Activated naive CD4-positive, alpha-beta T cell treated with anti-CD3 and anti-CD28 coated beads, Interleukin-2, amount 10 ng/mL, durations not matched to agents 7 days and 5 days (primary cell): ENCODE measurements at places on chromosomes 7 and 10.

- no peak for DNase-seq
- H3K4me1 ChIP-seq = peaks cover 8% of the 10 kb centered on the region
- H3K27ac ChIP-seq = no peak overlapping the region
- H3K4me3 ChIP-seq = no peak overlapping the region
- no peaks in the 10 kb centered on the region for H3K27me3 ChIP-seq
These were observed 6.6 kb downstream of the BBIP1 start for GRCh38 chr10:110912374-110912773.

DNA sequence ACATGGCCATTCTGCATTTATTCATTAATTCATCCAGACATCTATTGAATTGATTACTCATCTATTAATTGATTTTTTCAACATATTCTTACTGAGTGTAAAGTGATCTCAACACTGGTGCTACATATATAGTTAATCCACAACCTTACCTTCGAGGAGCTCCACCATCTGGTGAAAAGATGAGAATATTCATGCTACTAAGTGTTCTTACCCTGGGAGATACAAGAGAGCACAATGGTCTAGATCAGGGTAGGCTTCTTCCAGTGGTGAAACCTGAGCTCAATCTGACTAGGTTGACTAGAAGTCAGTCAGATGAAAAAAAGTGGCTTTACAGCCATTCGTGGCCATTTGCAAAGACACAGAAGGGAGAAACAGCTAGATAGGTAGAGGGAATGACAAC is 507.4 kb downstream of the ANKRD7 start:
- H3K27ac ChIP-seq = no peak overlapping the region
- H3K4me3 ChIP-seq = no peak overlapping the region
- H3K27me3 ChIP-seq = no peaks in the 10 kb centered on the region
- H3K36me3 ChIP-seq = no peaks in the 10 kb centered on the region

DNA sequence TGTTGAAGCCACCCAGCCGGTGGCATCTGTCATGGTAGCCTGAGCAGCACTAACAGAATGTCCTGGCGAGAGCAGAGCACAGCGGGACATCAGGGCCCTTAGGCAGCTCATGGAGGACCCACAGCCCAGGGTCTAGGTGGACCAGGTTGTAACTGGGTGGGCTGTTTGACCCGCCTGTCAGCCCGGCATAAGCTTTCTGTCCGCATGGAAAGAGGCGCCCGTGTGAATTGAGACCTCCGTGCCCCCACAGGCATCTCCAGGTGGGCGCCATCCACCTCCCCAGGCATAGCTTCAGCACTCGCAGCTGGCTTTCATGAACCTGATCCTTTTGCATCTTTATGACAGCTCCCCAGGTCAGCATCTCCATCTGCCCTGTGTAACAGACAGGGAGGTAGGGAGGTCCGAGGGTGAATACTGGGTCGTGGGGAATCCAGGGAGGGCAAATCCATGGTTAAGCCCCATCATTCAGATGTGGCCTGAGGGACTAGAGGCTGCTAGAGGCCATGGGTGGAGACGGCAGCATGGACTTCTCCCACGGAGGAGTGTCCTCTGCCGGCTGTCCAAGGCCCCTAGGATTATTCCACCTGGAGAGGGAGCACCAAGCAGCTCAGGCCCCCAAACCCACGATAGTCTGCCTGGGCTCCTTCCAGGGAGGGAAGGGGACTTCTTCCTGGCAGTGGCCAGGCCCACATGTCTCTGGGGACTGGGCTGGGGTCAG is 371.6 kb upstream of the MKI67 start:
- no peaks in the 10 kb centered on the region for H3K36me3 ChIP-seq
- no peaks in the 10 kb centered on the region for H3K27me3 ChIP-seq
- H3K27ac ChIP-seq = no peak overlapping the region
- no peaks in the 10 kb centered on the region for H3K4me1 ChIP-seq
- H3K4me3 ChIP-seq = no peak overlapping the region
- no peak for DNase-seq

DNA sequence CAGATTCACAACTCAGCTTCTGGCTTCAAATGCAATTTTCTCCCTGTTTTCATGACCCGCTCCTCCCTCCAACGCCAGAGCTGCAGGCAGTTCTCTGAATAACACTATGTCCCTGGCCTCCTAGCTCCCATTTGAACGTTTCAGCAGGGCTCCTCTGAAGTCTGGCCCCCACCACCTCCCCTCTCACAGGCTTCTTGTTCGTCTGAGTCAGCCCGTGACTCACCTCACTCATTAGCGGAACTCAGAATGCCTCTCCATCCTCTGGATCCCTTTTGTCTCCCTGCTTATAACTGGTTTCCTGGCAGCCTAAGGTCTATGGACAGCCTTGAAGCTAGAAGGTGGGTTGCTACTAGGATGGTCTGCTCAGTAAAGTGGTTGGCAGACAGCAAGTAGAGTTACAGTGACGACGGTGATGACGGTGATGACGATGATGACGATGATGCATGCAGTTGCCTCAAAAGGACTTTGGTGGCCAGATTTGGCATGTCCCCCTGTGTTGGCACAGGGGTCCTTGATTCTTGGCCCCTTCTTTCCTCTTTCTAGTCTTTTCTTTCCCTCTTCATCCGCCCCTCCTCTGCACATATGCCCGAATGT is 83.3 kb upstream of the MKLN1 start:
- peaks cover 8% of the 10 kb centered on the region for H3K27me3 ChIP-seq
- no peak overlapping the region for H3K4me3 ChIP-seq
- H3K36me3 ChIP-seq = no peaks in the 10 kb centered on the region

DNA sequence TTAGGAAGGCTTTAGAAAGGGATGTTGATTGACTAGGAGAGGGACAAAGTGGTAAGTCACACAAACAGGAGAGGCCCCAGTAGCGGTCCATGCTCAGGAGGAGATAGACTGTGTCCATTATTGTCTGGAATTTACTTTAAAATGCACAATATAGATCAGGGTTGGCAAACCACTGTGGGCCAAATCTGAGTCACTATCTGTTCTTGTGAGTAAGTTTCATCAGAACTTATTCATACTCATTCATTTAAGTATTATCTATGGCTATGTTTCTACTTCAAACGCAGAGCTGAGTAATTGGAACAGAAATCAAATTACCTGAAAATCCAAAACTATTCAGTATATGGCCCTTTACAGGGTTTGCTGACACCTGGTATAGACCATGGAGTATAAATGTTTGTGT is 166.5 kb downstream of the COL28A1 start:
- H3K27me3 ChIP-seq = no peaks in the 10 kb centered on the region
- DNase-seq = no peak
- no peak overlapping the region for H3K4me3 ChIP-seq

DNA sequence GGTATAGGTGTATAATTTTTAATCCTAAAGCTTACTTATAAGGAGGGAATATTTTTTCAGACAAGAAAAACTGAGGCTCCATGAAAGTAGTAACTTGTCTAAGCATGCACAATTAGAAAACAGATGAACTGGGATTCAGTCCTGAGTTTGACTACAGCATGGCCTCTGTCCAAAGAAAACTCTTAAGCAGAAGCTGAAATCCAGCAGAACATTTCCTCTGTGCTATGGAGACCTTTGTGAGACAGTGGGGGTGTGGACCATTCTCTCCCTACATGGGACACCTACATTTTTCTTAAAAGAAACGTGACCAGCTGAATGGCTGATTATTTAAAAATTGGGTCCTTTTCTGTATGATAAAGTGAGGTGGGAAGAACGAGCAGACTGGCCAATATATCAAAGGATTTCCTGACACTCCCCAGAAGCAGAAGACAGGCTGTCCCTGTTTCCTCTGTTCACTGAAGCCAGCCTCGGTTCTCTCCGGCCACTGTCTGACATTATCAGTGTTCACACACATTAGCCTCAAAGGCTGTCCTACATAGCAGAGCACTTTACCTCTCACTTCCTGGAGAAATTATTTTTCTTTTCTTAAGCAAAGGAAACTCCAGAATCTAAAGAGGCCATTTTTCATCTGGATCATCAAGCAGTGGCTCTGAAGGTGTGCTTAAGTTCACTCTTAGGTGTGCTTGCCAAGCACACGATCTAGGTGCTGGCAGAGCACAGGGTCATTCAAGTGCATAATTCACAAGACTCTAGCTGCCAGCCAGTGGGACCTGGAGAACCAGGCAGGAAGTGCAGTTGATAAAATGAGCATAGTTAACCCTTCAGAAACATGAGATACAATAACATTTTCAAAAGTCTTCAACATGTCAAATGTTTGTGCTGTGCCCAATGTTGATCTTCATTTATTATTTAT is 40.4 kb upstream of the KIAA1217 start:
- no peaks in the 10 kb centered on the region for H3K27me3 ChIP-seq
- H3K27ac ChIP-seq = no peak overlapping the region
- no peak overlapping the region for H3K4me3 ChIP-seq

- DNase-seq = no peak
- H3K27me3 ChIP-seq = no peaks in the 10 kb centered on the region
- no peak overlapping the region for H3K4me3 ChIP-seq
- no peak overlapping the region for H3K27ac ChIP-seq
- H3K4me1 ChIP-seq = peaks cover 13% of the 10 kb centered on the region
These were observed 37.8 kb upstream of the LRRC17 start for GRCh38 chr7:102874966-102875365.

DNA sequence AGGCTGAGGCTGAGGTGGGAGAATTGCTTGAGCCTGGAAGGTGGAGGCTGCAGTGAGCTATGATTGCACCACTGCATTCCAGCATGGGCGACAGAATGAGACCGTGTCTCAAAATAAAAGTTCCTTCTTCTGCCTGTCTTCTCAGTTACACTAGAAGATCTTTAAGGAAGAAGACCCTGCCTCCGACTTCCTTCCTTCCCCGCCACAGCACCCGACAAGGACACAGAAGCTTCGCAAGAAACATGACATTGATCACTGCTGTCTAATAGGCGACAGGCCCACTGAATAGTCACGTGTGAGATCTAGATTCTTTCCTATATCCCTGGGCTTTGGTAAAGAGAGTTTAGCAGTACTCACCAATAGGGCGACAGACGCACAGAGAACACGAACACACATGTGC is 118.2 kb downstream of the PRPF18 start:
- H3K4me3 ChIP-seq = no peak overlapping the region
- H3K27me3 ChIP-seq = peaks cover 65% of the 10 kb centered on the region
- no peak overlapping the region for H3K27ac ChIP-seq
- DNase-seq = no peak

DNA sequence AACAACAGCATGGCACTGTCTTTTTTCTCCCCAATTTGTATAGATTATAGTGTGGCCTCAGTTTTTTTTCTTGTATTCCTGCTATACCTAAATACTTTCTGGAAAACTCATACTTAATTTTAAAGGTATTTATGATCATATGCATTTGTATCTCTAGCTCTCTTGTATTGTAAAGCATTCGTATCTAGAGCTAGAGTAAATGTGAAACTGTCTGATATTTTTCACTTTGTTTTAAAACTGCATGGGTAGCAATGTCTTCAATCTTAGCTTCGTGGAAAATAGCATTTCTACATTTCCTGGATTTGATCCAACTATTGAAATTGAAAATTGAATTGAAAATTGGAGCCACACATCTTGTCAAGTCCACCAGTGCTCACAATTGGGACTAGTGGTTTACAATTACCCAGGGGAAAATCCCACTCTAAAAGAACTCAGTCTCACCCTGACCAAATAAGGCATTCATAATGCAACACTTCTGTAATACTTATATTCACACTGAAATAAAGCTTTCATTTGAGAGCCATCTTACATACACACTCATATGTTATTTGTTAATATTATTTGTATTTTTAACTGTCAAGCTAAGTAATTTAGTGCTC is 51.3 kb upstream of the KLF6 start:
- no peak for DNase-seq
- H3K36me3 ChIP-seq = no peaks in the 10 kb centered on the region
- no peak overlapping the region for H3K4me3 ChIP-seq
- no peaks in the 10 kb centered on the region for H3K27me3 ChIP-seq

DNA sequence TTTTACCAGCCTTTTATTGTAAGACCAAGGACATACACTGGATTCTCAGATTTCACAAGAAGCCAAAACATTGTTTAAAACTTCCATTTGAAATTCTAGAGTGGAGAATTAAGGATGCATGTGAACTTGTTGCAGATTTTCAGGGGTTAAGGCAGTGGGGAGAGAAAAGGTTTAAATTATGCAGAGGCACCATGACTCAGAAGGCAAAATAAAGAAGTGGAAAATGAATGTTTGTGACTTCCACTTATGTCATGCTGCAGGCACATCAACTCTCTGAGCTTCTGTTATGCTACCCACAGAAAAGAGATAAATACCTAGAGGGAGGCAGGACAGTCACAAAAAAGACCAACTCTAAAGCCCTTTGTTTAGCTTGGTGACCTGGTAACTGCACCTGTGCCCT is 84.4 kb upstream of the BET1 start:
- H3K4me3 ChIP-seq = no peak overlapping the region
- H3K4me1 ChIP-seq = peaks cover 4% of the 10 kb centered on the region
- no peak for DNase-seq
- H3K27ac ChIP-seq = no peak overlapping the region
- H3K36me3 ChIP-seq = no peaks in the 10 kb centered on the region
- H3K27me3 ChIP-seq = peaks cover 14% of the 10 kb centered on the region

- H3K27ac ChIP-seq = no peak overlapping the region
- H3K36me3 ChIP-seq = no peaks in the 10 kb centered on the region
- H3K27me3 ChIP-seq = peaks cover 6% of the 10 kb centered on the region
- H3K4me1 ChIP-seq = no peaks in the 10 kb centered on the region
- DNase-seq = no peak
These were observed 83.4 kb upstream of the IFRD1 start for GRCh38 chr7:112366886-112367285.

DNA sequence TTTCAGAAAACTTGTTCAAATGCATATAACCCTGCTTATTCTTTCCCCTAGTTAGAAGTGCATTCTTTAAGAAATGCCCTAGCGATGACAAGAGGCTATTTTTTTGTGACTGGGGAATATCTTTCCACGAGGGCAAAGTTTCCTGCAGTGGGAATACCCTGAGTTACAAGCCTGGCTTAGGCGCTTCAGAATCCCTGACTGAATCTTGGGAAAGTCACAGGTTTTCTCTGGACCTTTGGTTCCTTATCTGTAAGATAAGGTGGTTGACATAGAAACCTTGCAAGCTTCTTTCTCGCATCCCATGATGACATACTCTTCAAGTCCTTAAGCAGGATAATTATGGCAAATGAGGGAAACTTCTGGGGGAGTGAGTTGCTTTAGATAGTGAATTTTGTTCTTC is 80.5 kb upstream of the FZD8 start:
- no peaks in the 10 kb centered on the region for H3K36me3 ChIP-seq
- DNase-seq = no peak
- H3K27ac ChIP-seq = no peak overlapping the region
- H3K27me3 ChIP-seq = peaks cover 4% of the 10 kb centered on the region

DNA sequence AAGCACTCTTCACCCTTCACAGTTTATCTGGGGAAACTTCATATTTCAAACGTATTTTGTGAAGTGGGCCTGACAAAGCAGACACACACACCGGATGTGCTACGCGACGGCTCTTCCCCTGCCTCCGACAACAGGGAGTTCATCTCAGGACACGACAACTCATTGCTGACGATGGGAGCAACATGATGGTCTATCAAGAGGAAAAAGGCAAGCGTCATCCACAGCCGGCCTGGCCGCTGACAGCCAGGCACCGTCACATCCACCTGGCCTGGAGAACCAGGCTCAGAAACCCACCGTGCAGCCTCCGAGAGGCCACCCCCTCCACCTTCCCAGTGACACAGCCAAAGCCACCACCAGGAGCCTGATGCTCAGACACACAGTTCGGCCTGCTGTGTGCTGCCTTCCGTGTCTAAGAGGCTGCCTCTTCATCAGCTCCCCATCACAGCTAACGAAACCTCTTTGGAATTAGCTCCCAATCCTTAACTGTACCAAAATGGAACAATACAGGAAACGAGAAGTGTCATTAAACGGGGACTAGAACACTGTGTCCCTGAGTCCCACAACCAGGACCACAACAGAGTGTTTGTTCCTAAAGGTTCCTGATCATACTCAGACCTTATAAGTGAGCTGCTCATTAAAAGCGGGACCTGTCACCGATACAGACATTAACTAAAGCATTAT is 76.7 kb downstream of the SFMBT2 start:
- no peak overlapping the region for H3K4me3 ChIP-seq
- H3K27ac ChIP-seq = no peak overlapping the region
- H3K4me1 ChIP-seq = peaks cover 16% of the 10 kb centered on the region
